ENCODE measurements at places on chromosomes 16 and 17.

DNA sequence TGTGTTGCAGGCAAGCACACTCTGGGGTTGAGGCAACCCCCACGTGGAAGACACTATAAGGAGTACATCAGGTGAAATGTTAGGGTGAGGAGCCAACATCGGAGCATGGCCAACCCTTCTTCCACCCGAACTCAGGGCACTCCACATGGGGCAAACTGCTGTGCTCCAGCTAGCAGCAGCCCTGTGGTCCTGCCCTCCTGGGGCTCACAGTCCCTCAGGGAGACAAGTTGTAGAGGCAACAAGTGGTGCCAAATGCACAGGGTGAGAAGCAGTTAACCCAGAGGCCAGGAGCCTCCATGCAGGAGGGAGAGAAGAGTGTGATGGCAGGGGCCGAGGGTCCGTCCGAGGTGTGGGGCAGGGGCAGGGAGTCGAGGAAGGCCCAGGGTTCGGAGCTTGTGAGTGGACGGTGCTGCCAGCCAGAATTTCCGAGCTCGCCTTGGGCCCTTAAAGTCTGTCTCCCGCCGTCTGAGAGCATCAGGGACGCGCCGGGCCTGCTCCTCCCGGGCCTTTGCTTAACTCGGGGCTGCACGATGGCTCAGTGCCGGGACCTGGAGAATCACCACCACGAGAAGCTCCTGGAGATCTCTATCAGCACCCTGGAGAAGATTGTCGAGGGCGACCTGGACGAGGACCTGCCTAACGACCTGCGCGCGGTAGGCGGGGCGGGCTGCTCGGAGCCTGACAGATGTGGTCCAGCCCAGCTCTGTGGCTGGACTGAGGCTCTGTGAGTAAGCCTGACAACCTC is 32.3 kb downstream of the ATPAF2 start:
- DNase-seq, result no peak

DNA sequence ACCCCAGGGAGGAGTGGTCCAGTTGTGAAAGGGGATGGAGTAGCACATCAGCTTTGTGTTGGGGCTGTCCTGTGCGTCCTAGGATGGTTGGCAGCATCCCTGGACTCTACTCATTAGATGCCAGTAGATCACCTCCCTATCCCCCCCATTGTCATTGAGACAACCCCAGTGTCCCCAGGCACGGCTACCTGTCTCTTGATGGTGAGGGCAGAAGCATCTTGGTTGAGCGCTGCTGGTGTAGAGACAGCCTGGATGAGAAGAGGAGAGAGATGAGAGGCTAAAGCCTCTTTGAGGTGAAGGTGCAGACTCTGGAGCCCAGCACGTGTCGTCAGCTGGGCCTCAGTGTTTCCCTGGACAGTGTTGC is 55.4 kb downstream of the TNFRSF13B start:
- DNase-seq, result no peak

GRCh38 chr17:35684055-35684802 is 47.2 kb upstream of the RASL10B start:
- no peak for DNase-seq

- DNase-seq, result no peak
These were observed 30.2 kb upstream of the FAAP100 start for GRCh38 chr17:81582341-81582740.

- DNase-seq, result no peak
These were observed 109.4 kb downstream of the ZNF423 start for GRCh38 chr16:49746545-49746944.

- no peak for DNase-seq
These were observed 25.9 kb upstream of the SMURF2 start for GRCh38 chr17:64687961-64688360.

All from NCI-H1417 treated with DMSO at 0.1 percent for 48 hours (cell line).